ENCODE measurements at places on chromosomes 5 and 9. TPM values are rescaled to one million over a fixed set of nuclear protein-coding genes. Genes with fewer than 3 reads are reported as not detected.

GRCh38 chr5:11890777-11891176 lies 13.5 kb downstream of the CTNND2 start:
- no peak for DNase-seq

DNA sequence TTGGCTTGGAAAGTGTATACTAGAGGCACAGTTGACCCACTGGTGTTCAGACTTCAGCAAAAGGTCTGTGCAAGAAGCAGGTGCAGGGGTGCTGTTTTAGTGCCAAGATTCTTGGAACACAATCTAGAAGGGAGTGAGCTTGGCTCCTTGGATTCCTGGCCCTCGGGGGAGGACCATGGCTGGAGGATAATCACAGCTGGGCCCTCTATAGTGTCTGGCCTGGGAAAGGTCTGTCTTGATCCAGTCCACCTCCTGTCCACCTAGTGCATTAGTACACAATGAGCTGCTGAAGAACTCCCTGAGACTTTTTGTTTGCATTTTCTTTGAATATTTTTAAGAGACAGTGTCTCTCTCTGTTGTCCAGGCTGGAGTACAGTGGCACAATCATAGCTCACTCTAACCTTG lies 50.4 kb upstream of the PLPP1 start:
- DNase-seq: no peak

TMEM215 gene
- 0.18 TPM for total RNA-seq

GPR151 gene
- total RNA-seq: not detected

GRCh38 chr5:154059039-154059430 lies 20.3 kb downstream of the MFAP3 start:
- DNase-seq: no peak

NSA2 gene
- 97.2 TPM for total RNA-seq

CDHR2 gene
- total RNA-seq: not detected

C9 gene
- 0.25 TPM for total RNA-seq

LPAR1 gene
- 0.07 TPM for total RNA-seq

GRCh38 chr9:129656795-129657390 lies 8.6 kb upstream of the PRRX2 start:
- no peak for DNase-seq

GRCh38 chr5:114857941-114858551 lies 311.7 kb downstream of the TRIM36 start:
- DNase-seq: no peak

DNA sequence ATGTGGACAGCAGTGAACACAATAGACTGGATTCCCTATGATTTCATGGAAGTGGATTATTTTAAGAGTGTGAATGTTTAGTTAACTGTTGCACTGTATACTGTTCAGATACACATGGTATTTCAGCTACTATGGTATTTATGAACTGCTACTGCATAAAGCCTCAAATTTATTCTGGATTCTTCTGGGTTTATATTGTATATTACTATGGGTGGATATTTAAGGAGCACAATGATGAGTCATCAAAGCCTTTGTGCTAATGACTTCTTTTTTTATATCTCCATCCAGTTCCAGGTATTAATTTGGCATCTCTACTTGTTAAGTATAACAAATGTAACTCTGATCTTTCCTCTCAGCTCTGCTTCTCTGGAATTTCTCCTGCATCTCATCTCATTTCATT lies 6.8 kb downstream of the KDM4C start:
- no peak for DNase-seq

FNIP1 gene
- 28.2 TPM for total RNA-seq

HTR1A gene
- not detected for total RNA-seq

DNA sequence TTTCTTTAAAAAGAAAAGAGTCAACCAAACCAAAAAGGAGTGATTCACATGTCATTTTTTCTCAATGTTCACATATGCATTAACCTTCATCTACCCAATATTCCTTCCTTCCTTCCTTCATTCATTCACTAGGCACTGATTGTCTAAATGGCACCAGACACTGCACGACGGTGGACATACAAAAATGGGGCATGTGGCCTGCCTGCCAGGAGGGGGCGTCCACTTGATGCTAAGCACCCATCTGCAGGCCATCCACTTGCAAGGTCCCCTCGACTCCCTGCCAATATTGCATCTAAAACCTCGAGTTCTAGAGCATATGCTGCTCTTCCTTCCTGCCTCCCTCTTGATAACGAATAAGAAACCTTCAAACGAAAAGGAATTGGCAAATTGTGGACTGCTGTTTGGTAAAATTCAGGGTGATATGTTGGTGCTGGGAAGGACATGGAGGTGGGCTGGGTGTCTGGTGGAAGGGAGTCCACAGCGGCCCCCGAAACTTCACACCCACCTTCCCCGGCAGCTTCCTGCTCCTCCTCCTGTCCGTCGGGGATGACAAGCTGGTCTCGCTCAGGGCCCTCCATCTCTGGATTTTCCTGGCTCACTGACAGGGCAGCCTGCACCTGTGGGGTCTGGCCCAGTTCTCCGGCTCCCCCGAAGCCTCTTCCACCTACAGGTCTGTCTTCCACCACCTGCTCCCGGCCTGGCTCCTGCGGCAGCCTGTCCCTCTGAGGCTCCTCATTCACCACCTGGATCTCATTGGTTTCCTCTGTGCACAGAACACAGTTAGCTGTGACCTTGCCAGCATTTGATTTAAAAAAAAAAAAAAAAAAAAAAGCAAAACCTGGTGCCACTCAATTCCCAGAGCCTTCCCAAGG lies 64.3 kb downstream of the GOLM1 start:
- peak; percentile 10 for DNase-seq

DNA sequence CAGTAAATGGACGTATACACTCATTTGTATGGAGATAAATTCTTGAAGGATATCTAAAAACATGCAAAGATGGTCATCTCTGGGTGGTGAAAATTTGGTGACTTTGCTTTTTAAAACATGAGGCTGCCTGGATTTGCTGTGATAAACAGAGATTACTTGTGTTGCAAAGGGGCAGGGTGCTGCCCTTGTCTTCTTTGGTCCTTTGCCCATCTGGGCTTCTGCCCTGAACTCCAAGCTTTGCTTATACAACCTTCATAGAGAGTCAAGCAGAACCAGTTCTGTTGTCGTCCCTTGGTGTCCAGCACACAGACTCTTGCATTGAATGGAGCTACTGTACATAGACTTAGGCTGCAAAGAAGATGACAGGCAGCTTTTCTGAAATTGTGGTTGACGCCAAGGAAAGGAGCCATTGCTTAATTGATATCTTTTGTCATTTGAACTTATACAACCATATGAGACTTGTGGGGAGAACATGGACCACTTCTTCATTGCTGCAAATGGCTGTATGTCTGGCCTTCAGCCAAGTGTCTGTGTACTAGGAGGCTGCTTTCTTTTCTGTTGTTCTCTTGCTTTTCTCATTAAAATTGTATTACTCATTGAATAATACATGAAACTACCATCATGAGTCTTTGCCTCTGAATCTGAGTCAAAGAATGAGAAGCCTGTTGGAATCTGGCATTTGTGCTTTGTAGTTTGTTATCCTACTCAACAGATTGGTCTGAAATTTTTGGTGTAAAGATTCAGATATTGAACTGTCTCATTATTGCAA lies 152.5 kb downstream of the DMRT2 start:
- no peak for DNase-seq

GRCh38 chr9:16060436-16061129 lies 507.7 kb downstream of the CCDC171 start:
- DNase-seq: no peak

GRCh38 chr5:75009556-75010345 lies 42.6 kb downstream of the GCNT4 start:
- DNase-seq: no peak

Data from pulmonary artery endothelial cell (primary cell).